ENCODE measurements at places on chromosomes 5 and 9.

- peak; percentile 26 for DNase-seq
Observed at GRCh38 chr5:672329-673160, 20.6 kb downstream of the TPPP start.

DNA sequence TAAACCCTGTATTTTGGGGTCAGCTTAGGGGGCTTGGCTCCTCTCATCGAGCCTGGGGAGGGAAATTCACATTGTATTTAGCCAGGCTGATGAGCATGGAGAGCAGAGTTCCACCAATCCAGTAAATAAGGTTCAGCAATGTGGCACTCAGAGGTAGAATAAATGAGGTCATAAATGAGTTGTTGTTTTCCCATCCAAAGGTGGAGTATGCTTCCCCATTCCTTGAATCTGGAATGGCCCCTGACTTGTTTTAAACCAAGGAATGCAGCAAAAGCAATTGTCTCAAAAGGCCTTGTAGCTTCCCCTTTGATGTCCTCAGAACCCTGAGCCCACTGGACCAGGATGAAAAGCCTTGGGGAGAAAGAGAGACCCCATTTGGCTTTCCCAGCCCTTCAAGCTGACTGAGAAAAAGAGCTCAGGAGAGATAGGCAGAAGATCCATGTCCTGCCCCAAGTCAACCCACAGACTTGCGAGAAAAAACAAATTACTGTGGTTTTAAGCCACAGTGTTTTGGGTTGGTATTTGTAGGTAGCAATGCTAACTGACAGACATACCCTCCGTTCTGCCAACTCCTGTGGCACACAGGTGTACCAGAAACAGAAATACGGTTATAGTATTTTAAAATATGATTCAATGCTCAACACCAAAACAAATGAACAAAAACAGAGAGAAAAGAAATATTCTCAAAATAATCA, 566.0 kb upstream of the DMAC1 start:
- no peak for DNase-seq

GRCh38 chr5:39519566-39520231, 94.9 kb upstream of the DAB2 start:
- DNase-seq, result no peak

DNA sequence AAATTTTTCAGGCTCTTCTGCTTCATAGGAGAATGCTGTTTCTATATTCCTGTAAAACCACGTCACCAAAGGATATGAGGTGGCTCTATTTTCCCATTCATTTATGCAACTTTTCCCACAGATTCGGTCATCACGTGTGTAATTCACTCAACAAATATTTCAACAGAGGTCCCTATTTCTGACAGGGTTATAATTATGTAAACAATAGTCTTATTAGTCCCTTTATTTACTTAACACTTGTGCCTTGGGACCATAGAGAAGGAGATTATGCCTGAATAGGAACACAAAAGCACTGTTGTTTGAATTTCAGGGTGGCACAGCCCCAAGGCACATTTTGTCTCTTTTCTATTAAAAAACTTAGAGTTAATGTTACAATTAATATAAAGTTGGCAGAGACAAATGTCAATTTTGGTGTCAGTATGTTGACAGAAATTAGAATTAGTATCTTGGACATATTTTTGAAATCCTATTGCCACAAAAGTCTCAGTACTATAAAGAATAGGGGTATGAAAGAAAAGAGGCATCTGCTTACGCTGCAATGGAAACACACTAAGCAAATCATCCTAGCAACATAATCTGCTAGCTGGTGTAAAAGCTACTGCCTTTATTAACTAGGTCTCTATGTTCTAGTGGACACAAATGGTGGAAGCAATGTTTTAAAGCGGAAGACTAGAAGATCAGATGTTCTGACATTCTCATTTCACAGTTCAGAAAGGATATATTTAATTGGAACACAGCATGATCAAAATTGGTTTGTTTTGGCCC, 229.1 kb upstream of the TBCA start:
- no peak for DNase-seq

DNA sequence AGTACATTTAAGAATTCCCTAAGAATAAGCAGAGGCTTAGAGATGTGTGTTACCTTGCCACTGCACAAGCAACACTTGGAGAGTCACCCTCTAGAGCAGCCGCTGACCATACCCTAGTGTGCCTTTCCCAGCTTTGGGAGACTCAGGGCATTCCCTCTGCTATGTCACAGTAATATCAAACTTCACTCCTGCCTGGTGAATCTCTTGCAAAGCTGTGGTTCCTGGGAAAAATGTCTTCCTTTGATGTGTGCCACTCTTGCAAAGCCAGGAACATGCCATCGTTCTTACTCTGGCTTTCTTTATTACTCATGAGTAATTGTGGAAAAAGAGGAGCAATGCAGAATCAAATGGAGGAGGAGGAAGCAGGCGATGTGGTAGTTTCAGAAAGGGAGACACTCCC, 173.2 kb downstream of the CCDC192 start:
- no peak for DNase-seq

GRCh38 chr5:1659100-1659981, 135.6 kb upstream of the LPCAT1 start:
- no peak for DNase-seq

- no peak for DNase-seq
Observed at GRCh38 chr5:82364497-82364896, 86.3 kb upstream of the RPS23 start.

- no peak for DNase-seq
Observed at GRCh38 chr5:40074826-40075225, 604.9 kb upstream of the PTGER4 start.

GRCh38 chr9:109109967-109110328, 9.8 kb downstream of the TMEM245 start:
- DNase-seq, result no peak

DNA sequence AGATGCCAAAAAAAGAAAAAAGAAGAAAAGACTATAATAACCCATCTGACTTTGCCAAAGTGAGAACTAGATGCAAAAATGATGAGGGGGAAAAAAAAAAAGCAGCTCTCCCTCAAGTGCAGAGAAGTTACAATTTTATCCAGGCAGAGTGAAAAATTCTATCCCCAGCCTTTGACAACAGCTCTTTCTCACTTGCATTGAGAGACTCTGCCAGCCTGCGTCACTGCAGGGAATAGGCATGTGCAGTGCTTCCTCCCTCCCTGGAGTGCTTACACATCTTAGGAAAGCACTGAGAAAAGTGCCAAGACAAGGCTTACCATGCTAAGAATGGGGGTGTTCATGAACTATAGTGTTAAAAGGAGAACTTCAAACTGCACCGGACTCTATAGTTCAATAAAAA, 418.6 kb upstream of the TYRP1 start:
- no peak for DNase-seq

- no peak for DNase-seq
Observed at GRCh38 chr5:14983666-14984441, 112.3 kb upstream of the ANKH start.

DNA sequence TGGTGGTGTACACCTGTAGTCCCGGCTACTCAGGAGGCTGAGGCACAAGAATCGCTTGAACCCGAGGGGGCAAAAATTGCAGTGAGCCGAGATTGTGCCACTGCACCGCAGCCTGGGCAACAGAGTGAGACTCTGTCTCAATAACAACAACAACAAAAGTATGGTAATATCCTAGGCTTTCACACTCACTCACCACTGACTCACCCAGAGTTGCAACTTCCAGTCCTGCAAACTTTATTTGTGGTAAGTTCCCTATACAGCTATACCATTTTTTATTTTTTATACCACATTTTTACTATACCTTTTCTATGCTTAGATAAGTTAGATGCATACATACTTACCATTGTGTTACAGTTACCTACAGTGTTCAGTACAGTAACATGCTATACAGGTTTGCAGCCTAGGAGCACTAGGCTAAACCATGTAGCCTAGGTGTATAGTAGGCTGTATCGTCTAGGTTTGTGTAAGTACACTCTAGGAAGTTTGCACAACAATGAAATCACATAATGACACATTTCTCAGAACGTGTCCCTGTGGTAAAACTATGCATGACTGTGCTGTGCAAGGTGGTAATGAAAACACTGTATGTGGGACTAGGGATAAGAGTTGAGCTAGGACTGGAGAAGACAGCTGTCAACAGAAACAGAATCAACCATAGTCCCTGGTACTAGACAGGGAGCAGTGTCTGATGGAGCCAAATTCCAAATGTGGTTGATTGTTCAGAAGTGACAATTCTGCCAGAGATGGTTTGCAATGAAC, 109.5 kb upstream of the RAD23B start:
- DNase-seq, result no peak

DNA sequence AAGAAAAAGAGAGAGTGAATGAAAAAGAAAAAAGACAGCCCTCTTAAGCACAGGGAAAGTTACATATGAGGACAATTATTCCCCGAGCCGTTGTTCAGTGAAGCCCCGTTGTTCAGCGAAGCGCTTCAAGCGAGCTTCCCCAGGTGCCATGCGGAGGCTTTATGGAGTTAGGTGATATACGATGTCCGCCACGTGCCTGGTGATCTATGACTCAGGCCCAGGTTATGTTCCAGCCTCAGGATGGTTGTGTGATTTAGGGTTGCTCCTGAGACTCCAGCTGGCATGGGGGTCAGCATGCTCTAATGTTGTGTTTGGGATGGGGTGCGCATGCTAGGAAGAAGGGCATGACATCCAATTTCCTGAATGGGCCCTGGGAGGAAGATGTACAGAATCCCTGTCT, 365.6 kb downstream of the CDK5RAP2 start:
- DNase-seq, result no peak

DNA sequence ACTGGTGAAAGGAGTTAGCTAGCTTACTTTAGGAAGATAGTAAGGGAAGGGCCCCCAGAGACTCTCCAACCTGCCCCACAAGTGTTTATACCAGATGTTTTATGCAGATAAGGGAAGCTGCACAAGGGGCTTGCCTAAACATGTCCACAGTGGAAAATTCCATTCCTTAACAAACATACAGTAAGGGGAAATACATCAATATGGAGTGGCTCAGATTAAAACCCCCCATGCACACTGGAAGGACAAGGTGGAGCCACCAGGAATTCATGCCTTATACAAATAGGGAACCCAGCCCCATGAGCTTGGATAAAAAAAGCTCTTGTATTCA, 106.3 kb upstream of the GPBP1 start:
- no peak for DNase-seq

GRCh38 chr9:16202914-16203728, 650.3 kb downstream of the CCDC171 start:
- DNase-seq, result no peak
